ENCODE measurements at places on chromosomes 13 and 19.
A peak's percentile ranks its signal among the peaks of the same experiment; 100 is the strongest.

DNA sequence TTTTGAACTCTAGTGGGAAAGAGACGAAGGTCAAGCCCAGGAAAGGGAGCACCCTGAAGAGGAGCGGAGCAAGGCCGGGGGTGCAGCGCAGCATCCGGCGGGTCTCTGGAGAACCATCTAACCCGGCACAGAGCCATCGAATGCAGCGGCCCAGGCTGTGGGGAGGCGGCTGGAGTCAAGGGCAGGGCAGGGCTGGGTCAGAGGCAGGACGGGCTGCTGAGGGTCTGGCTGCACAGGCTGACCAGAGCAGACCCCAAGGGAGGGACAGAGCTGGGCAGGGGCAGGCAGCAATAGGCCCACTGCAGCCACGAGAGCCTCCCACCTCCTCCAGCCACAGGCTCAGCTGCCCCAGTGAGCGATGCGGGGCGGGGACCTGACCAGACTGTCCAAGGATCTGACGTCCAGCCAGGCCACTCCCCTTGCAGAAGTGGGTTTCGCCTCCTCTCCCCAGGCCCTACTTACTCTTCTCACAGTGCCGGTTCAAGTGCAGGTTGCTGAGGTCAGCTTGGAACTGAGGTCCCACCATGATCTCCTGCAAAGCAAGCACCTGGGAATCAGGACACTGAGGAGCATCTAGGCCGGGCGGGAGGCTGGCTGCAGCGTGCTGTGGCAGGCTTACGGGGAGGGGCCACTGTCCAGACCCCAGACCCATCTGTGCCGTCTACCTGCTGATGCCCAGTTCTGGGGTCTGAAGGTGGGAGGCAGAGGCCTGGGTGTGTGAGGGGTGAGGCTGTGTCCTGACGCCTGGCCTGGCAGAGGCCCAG is 19.2 kb downstream of the MIER2 start:
- DNase-seq: no peak

DNA sequence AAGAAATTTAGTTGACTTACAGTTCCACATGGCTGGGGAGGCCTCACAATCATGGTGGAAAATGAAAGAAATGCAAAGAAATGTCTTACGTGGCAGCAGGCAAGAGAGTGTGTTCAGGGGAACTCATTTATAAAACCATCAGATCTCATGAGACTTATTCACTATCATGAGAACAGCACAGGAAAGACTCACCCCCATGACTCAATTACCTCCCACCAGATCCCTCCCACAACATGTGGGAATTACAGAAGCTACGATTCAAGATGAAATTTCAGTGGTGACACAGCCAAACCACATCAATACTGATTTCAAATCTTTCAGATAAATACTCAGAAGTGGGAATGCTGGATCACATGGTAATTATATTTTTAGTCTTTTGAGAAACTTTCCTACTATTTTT is 1357.9 kb downstream of the SLITRK5 start:
- DNase-seq: no peak

GRCh38 chr19:19619181-19619848 is 828 bp upstream of the PBX4 start:
- no peak for DNase-seq

- no peak for DNase-seq
Measured at GRCh38 chr13:107277911-107278310, 710.0 kb upstream of the ARGLU1 start.

- peak; percentile 89 for DNase-seq
Measured at GRCh38 chr19:19627621-19628500, at the start of gene LPAR2. LPAR2 (minus strand) TSS chr19:19628220; CDS start chr19:19627275, 945 bp downstream.

- DNase-seq: no peak
Measured at GRCh38 chr13:32882691-32883090, 133.5 kb upstream of the KL start.

- DNase-seq: no peak
Measured at GRCh38 chr13:51311231-51311630, 28.3 kb upstream of the SERPINE3 start.

DNA sequence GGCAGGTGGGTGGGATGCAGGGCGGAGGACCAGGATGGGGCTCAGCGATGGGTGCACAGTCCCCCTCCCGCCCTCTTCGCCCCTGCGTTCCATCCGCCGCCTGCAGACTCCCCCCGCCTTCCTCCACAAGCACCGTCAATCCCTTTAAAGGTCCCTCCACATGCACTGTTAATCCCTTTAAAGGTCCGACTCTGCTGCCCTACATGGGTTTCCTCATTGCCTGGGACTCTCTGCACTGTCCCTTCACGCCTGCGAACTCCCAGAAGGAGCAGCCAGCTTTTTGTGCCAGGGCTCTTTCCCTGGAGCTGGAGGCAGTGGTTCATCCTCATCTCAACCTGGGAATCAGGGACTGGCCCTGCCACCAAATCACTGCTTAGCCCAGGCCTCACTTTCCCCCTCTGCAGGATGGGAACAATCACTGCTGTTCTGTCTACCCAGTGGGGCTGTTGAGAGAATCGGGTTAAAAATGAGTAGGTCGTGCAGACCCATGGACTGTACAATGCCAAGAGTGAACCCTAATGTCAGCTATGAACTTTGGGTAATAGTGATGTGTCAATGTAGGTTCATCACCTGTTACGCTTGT is 20.4 kb downstream of the ZNF574 start:
- DNase-seq: no peak

- DNase-seq: no peak
Measured at GRCh38 chr19:6039566-6040225, 61.8 kb upstream of the RANBP3 start.

- no peak for DNase-seq
Measured at GRCh38 chr13:114142640-114143490, 10.4 kb upstream of the RASA3 start.

- DNase-seq: no peak
Measured at GRCh38 chr13:20073775-20074174, 87.1 kb downstream of the GJA3 start.

DNA sequence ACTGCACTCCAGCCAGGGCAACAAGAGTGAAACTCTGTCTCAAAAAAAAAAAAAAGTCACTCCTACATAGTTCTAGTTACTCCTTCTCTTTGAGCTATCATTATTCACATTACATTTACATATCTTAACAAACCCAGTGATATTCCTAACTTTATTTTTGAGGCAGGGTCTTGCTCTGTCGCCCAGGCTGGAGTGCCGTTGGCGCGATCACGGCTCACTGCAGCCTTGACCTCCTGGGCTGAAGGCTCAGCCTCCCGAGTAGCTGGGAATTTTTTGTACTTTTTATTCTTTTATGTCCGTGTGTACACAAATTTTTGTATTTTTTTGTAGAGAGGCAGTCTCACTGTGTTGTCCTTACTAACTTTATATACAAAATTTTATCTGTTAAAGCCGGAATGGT is 587 bp upstream of the RPS15 start:
- DNase-seq: no peak

- no peak for DNase-seq
Measured at GRCh38 chr19:8473648-8474476, 28.6 kb downstream of the PRAM1 start.

DNA sequence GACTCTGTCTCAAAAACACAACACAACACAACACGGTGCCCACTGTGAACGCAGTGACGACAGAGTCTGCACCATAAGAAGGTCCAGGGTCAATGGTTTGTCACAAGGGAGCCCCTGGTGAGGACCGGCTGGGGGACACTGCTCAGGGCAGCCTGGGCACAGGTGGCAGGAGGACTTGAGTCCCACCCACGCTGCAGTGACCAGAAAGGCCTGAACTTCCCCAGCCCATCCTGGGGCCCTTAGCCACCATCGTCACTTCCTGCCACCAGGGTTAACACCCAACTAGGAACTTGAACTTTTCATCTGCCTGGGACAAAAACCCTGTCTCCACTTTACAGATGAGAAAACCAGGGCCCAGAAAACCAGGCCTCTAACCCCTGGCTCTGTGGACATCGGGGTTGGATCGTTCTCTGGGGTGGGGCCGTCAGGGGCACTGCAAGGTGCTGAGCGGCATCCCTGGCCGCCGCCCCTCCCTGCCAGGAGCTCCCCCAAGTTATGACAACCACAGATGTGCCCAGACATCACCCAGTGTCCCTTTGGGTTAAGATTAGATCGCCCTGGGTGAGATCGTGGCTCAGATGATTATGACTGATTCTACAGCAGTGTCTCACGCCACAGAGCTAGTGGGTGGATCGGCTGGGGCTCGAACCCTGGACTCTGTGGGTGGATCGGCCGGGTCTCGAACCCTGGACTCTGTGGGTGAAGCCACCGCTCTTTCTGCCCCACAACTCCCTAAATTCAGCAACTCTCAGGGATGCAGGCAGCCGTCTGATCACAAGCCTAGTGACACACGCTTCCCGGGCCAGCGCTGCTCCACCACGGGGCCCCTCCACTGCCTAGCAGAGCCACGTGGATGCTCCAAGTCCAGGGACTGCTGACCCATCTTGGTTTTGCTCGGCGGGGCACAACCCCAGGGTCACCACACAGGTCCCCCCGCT is 14.0 kb downstream of the MOB3A start:
- no peak for DNase-seq

GRCh38 chr19:1968279-1969175 is 27.6 kb downstream of the CSNK1G2 start:
- no peak for DNase-seq

DNA sequence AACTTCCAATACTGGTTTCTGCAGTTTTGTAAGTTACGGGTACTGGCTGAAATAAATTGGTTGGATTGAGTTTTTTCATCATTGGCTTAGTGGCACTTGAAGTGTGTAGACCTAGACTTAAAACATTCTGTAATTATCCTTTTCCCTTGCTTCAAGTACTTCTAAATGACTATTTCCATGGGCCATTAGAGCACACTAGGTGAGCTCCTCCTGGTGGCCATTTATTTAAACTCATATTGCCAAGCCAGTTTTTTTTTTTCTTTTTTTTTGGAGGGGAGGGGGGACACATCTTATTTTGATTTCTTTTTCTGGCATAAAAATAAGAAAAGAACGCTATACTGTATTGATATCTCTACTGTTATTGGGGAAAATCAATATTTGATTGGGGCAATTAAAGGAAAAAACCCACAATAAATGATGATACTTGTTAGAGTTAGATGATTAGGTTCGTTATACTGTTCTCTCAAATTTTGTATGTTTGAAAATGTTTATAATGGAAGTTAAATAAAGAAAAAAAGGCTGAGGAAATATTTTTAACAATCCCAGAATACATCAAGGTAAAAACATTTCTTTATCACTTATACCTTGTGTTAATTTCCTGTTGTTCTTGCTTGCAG is 82.9 kb downstream of the PDS5B start:
- no peak for DNase-seq

- no peak for DNase-seq
Measured at GRCh38 chr19:41802770-41803169, 6.4 kb downstream of the CEACAM3 start.

GRCh38 chr19:14022469-14022868 is 5.5 kb upstream of the RLN3 start:
- DNase-seq: no peak

- no peak for DNase-seq
Measured at GRCh38 chr19:28961772-28962500, 251.0 kb downstream of the UQCRFS1 start.

- peak; percentile 70 for DNase-seq
Measured at GRCh38 chr13:113367020-113367560, 3.2 kb upstream of the GRTP1 start.

DNA sequence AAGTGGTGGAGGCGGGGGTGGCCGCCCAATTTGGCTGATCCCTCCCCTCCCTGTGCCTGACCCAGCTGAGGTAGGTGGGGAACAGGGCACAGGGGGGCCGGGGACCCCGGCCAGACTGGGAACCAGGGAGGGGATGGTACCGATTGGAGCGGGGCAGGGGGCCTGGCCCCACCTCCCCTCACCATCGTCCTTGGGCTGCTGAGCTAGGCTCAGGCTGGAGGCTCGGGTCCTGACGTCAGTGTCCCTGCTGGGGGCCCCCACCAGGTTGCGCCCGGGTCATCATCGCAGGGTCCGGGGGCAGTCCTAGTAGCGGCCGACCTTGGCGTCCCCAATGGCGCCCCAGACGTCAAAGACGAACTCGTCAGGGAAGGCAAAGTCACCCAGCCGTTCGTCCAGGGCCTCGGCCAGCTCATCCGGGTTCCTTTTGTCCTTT is 3.0 kb upstream of the PTGER1 start:
- DNase-seq: no peak

- no peak for DNase-seq
Measured at GRCh38 chr13:67844574-67844973, 614.4 kb upstream of the PCDH9 start.

DNA sequence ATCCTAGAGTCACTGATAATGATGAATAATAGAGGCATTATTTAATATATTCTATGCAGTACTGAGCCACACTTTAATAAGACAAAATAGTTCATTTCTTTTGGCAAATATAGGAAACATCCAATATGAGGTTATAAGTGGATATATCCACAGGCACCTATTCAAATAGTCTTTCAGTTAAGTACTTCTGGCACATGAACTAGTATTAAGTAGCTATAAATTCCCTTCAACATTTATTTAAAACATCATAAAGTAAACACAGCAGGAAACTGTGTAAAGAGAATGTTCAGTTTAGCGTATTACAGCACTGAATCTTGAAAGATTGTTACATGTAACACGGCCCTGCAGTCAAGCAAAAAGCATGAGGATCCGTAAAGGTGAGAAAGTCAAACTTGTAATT is 463.3 kb upstream of the KLF12 start:
- DNase-seq: no peak

GRCh38 chr19:2494447-2495129 is 18.7 kb downstream of the GADD45B start:
- peak; percentile 91 for DNase-seq

- no peak for DNase-seq
Measured at GRCh38 chr19:15320116-15320515, 12.2 kb downstream of the BRD4 start.

GRCh38 chr19:41547569-41547968 is 28.4 kb upstream of the CEACAM21 start:
- no peak for DNase-seq

DNA sequence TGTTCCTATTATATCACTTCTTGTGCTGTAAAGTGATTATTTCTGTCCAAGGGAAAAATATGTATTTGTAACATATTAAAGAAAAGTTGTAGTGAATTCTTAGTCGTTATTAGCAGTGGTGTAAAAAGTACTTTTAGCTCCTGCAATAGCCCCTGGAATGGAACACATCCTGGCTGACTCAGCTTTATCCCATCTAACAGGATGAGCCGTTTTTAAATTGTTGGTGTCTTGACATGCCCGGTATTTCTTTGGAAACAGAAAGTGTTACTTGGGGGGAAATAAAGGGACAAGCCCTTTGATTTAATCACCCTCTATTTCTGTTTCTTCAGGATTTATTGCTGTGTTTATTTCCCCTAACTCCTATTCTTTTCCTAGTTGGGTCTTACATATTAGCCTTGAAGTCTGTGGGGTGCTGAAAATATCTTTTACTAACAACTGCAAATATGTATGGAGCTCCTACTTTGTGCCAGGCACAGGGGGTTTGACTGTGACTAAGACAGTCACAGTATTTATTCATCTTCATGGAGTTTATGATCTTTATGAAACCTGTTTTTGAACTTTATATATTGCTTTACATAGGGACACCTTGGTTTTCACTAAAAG is 17.9 kb downstream of the COG3 start:
- no peak for DNase-seq

GRCh38 chr13:51806566-51806965 is 2.6 kb upstream of the DHRS12 start:
- no peak for DNase-seq

- DNase-seq: no peak
Measured at GRCh38 chr13:70310396-70311119, 202.3 kb upstream of the KLHL1 start.

GRCh38 chr19:7685546-7686445 is 5.2 kb downstream of the TRAPPC5 start:
- DNase-seq: peak; percentile 72
